Stimulated activated CD4-positive, alpha-beta T cell treated with anti-CD3 and anti-CD28 coated beads, Interleukin-4, amount 100 ng/mL, for 48 hours (primary cell): ENCODE measurements at places on chromosomes 4 and X.

- no peak for DNase-seq
These were observed 202.3 kb upstream of the NEIL3 start for GRCh38 chr4:177107288-177107921.

DNA sequence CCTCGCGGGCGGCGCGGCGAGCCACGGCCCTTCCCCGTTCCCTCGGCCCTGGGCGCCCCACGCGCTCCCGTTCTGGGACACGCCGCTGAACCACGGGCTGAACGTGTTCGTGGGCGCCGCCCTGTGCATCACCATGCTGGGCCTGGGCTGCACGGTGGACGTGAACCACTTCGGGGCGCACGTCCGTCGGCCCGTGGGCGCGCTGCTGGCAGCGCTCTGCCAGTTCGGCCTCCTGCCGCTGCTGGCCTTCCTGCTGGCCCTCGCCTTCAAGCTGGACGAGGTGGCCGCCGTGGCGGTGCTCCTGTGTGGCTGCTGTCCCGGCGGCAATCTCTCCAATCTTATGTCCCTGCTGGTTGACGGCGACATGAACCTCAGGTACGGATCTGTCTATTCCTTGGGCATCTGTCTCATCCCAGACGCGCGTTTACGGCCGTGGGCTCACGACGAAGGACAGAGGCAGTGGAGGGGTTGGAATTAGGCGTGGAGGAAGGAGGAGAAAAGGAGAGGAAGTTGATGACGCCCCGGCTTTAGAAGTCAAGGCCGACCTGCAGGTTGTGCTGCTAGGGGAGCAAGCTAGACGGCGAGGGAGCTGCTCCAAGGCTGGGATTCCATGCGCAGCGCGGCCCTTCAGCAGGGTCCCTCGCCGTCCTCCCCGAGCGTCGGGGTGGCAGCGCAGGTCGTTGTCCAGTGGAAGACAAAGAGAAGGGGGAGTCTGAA, 792 bp downstream of the SLC10A4 start:
- no peak for DNase-seq

GRCh38 chr4:127616898-127617297, 15.9 kb upstream of the INTU start:
- DNase-seq = no peak

DNA sequence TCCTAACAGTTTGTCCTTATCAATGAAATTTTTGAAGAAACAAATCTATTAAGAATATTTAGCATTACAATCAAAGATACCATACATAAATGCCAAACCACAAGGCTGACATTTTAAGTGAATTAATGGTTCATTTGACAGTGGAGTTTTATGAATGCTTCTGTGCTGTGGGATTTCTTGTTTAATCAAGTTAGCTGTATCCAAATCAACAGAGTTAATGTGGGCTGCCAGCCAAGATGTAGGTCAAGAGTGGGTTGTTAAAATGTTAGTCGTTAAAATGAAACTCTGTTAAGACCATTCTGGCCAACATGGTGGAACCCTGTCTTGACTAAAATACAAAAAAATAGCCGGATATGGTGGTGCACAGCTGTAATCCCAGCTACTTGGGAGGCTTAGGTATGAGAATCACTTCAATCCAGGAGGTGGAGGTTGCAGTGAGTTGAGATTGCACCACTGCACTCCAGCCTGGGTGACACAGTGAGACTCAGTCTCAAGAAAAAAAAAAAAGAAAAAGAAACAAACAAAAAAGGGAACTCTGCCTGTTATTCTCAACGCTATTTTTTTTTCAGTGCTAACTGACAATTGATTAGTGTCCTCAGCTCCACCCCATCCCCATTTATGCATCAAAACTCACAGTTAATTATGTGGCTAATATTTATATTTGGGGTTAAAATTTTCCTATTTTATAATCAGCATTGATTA, 20.2 kb downstream of the GPAT3 start:
- no peak for DNase-seq

DNA sequence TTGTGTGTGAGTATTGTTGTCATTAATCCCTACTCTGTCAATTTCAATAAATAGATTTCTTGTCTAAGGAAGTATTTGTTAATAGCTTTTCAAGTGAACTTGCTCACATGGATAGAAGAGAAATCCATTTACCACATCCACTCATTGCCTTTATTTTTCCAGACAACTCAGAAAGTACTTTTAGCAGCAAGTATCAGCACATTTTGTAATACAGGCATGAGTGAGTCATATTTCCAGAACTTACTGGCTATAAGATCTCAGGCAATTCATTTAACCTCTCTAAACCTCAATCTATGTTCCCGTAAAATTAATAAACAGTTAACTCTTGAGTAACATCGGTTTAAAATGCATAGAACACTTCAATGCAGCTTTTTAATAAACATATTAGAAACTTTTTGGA, 317.9 kb upstream of the PCDH7 start:
- no peak for DNase-seq
